ENCODE measurements at places on chromosomes 5 and 9.

DNA sequence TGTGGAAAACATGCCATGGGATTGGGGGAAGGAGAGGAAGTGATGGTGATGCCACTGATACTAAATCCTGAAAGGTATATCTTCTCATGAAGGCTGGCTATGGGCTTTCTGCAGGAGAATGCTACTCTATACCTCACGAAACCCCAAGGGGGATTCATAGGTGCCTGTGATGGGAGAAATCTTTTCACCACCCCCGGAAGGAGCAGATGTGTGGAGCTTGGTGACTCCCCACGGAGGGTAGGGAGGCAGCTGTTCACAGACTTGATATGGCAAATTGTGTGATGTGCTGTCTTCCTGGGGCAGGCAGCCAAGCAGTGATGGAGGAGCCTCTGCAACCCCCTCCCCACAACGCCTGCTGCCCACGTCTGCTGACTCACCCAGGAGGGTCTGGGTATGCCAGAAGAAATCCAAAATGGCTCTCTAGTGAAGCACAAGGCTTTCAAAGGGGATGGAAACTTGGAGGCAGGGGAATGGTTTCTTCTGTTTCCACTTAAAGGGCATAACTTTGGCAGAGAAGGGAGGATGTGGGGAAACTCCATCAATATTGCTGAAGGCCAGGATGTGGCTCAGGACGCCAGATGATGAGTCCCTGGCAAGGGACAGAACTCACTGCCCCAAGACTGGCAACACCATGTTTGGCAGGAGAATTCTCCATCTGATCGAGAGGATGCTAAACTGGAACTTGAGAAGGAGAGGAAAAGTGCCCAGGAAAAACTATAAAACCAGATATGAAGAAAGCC, 188.3 kb downstream of the GABBR2 start:
- no peak for DNase-seq

- DNase-seq, result no peak
Measured at GRCh38 chr9:94991961-94992907, 265.7 kb downstream of the AOPEP start.

DNA sequence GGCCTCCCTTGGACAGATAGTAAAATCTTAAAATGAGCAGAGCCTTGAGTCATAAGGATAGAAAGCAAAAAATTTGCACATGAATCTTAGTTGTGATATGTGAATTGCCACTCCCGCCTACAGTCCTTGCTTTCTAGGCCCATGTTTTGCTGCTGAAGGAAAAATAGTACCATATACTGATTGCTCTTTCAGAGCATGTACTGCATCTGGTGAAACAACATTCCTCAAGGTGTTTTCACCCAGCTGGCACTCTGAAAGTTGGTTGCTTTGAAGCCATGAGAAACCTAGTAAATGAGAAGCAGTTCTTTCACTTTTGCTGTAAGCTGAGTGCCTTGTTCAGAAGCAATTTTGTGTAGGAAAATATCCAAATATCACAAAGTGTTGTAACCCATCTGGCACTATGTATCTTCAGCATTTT, 10.3 kb downstream of the CDC37L1 start:
- no peak for DNase-seq

DNA sequence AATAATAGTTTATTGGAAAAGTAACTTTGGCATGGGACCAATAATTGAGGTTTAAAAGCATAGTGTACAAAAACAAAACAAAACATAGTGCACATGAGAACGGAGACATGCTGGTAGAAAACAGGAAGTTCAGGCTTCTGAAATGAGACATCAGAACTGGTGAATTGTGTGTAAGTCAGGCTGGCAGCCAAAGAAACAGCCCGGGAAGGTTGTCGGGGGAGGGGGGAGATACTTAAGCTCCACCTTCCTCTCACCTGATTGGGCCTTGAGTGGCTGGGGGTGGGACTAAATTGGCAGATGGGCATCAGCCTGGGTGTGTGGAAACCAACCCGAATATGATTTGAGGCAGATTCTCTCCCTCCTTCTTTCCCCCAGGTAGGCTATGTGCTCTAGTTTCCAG, 256.3 kb downstream of the SMARCA2 start:
- DNase-seq, result no peak

GRCh38 chr5:88833371-88834130, 49.4 kb downstream of the MEF2C start:
- DNase-seq, result no peak

- no peak for DNase-seq
Measured at GRCh38 chr9:129040113-129040643, 3.8 kb downstream of the MIGA2 start.
